Posterior cingulate gyrus (tissue), 11 donors: ENCODE measurements at places on chromosomes 2 and 18.

- DNase-seq, result no peak
Observed at GRCh38 chr2:33108483-33109443, 162.0 kb downstream of the LTBP1 start.

DNA sequence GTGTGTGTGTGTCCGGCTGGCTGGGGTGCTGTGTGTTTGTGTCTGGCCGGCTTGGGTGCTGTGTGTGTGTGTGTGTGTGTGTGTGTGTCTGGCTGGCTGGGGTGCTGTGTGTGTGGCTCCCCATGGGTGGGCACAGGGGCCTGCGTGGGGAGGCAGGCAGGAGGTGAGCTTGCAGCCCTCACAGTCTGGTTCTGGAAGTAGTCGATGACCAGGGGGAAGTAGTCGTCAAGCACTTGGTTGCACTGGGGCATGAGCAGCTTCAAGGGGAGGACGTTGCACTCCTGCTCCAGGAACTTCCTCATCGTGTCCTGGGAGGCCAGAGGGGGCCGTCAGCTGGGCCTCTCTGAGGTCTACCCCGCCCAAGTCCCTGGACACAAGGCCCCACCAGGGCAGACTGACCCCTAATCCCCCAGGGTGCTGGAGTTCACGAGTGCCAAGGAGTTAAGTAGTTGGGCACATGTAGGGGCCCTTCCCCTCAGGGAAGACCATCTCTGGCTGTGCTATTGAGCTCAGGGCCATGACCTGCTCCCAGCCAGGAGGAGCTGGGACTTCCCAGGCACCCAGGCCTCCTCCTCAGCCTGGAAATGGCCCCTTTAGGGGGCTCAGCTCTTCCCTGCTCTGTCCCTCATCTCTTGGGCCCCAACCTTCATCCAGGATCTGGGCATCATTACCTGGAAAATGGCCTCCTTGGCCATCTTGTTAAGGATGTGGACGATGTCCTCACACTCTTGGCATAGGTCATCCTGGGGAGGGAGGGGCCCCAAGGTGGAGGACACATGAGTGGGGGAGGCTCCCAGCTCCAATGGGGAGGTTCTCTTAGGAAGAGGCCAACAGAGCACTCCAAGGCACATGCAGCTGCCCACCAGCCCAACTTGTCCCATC, 1.3 kb downstream of the SFTPB start:
- peak; percentile 15 for DNase-seq

- no peak for DNase-seq
Observed at GRCh38 chr2:37060446-37060845, 23.7 kb downstream of the HEATR5B start.

GRCh38 chr2:239144713-239144999, 256.2 kb downstream of the HDAC4 start:
- DNase-seq, result no peak

GRCh38 chr18:58977801-58978200, 113.1 kb downstream of the ZNF532 start:
- no peak for DNase-seq

- DNase-seq, result no peak
Observed at GRCh38 chr2:28640260-28640907, 111.2 kb upstream of the PPP1CB start.

DNA sequence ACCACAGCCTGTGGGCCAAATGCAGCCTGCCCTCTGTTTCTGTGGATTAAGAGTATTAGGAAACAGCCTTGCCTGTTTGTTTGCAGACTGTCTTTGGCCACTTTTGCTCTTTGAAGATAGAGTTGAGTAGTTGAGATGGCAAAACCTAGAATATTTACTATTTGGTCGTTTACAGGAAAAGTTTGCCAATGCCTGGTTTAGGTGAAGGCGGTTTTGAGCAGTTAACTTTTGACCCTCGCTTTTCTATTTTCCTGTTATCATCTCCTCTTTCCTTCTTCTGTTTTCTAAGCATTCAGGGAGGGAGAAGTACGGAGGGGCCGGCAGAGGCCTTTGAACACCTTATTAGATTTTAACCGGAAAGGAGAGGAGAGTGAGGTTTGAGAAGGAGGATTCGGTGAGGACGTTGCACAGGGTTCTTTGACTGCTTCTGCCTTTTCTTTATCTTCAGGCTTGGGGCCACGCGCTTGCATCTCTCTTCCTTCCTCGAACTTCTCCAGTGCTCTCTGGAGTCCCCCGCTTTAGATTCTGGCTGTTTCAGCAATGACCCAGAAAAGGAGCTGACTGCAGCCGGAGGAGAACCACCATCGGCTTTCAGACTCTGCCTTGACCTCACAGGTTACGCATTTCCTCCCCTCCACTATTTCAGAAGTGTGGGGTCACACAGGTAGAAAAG, 39.2 kb downstream of the IL1R2 start:
- no peak for DNase-seq

GRCh38 chr2:63539416-63540162, 48.7 kb downstream of the WDPCP start:
- no peak for DNase-seq

DNA sequence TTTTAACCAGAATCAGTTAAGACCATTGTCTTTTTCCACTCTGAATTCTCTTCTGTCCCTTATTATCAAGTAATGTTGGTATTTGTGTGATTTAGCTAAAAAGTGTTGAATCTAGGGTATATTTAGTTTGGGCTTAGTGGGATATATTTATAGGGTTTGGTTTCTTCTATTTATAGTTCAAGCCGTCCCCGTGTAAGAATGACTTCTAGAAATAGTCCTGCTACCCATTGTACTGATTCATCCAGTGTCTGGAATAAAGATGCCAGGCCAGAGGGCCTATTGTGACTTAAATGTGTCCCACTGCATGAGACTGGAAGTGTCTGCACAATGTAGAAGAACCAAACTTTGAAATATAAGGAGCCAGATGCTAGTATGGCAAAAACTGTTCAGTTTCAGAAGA, 364.8 kb downstream of the TNS1 start:
- no peak for DNase-seq

DNA sequence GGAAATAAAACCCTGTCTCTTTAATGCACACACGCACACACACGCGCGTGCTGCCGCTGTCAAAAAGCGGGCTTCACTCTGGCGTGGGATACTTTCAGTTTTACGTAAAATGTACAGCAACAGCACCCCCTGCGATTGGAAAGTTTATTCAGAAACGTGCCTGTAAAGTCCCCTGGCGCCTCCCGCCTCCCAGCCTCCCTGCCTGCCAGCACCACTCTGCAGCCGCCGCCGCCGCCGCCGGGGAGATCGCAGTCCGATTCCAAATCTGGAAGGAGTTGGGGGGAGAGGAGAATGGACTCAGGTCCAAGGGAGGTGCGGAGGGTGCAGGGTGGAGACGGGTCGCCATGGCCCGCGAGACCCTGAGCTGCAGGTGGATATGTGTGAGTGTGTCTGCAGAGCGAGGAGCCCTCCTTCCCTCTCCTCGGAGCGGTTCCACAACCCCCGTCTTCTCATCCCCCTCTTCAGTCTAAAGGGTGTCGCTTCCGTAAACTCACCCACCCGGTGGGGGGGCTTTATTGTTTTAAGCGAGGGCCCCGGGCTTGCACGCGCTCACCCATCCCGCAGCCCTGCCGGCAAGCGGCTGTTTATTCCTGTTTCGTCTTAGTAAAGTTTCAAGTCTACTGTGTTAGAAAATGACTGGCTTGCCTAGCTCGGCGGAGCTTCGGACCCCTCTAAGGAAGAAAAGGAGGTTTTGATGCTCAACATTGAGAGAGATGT, 1.8 kb upstream of the BCL11A start:
- no peak for DNase-seq

- DNase-seq, result no peak
Observed at GRCh38 chr2:8389431-8390108, 292.3 kb upstream of the ID2 start.

- no peak for DNase-seq
Observed at GRCh38 chr2:41717839-41718238, 330.0 kb upstream of the PKDCC start.

GRCh38 chr2:133434959-133435668, 133.1 kb downstream of the NCKAP5 start:
- DNase-seq, result no peak

GRCh38 chr2:127014224-127014623, 92.7 kb downstream of the BIN1 start:
- no peak for DNase-seq

GRCh38 chr2:28344756-28345373, 47.8 kb upstream of the FOSL2 start:
- DNase-seq, result no peak

DNA sequence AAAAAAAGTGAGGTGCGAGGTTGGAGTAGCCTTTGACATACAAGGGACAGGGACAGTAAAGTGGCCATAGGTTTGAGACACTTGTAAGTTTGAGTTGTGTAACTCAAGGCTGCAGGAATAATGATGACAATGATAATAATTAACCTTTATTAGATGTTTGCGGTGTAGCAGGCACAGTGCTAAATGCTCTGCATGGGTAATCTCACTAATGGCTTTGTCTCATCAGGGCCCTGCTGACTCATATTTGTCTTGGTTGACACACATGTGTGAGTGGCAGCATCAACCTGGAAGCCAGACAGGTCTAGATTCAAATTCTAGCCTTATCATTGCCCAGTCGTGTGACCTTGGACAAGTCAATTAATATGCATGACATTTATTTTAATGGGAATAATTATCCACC, 126.2 kb downstream of the FSHR start:
- no peak for DNase-seq

- no peak for DNase-seq
Observed at GRCh38 chr2:136334967-136335366, 217.0 kb upstream of the CXCR4 start.

GRCh38 chr2:149664896-149665295, 77.3 kb upstream of the MMADHC start:
- DNase-seq, result no peak

DNA sequence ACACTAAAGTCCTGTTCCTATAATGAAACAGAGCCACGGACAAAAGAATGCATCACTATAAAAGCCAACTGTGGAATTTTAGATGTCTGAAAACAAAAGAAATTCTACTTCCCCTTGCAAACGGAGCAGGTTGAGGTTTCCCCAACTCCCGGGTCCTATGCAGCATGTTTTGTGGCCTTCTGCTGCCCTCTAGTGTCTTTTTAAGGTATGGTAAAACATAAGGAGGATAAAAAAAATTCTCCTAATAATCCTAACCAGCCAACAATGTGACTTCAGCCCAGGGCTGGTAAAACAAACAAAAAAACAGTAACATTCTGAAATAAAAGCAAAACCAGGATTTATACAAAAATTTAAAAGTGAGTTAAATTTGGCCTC, 539.5 kb downstream of the NRXN1 start:
- no peak for DNase-seq

DNA sequence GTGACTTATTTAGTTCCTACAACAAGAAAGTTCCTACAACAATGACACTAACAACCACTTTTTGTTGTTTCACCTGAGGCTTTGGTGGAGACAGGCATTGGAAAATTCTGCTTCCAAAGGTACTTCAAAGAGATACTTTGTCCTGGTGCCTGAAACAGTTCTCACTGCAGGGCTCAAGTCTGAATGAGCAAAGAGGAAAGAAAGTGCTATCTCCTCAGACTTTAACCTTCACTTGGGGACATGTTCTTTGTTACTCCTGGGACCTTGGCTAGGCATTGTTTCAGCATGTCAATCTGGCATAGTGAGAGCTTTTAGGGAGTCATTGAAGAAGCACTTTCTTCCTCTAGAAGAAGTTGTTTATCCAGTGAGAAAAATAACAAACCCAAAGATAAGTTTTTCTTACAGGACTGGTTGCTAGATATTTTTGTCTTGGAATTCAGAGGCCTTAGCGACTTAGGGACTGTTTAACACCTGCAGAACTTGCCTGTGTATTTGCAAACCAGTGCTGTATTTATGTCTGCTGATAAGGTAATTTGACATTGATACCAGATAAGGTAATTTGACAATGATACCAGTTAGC, 12.2 kb downstream of the MDH1 start:
- DNase-seq, result no peak

- no peak for DNase-seq
Observed at GRCh38 chr2:98343285-98343684, 3.0 kb upstream of the CNGA3 start.

DNA sequence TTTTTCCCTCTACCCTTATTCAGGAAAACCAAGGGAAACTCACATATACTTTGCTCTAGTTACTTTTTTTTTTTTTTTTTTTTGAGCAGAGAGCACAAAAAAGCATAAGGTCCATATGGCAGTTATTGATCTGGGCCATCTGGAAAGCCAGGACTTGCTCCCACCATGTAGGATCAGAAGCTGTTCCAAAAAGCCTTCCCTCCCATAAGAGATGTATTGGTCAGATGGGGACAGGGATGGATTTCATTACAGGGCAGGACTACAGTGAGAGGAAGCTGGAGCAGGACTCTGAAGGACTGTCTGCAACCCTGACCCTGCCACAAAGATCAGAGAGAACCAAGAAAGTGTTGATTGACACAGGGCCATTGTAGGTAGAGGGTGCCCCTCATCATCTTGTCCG, 57.3 kb downstream of the NRP2 start:
- no peak for DNase-seq

DNA sequence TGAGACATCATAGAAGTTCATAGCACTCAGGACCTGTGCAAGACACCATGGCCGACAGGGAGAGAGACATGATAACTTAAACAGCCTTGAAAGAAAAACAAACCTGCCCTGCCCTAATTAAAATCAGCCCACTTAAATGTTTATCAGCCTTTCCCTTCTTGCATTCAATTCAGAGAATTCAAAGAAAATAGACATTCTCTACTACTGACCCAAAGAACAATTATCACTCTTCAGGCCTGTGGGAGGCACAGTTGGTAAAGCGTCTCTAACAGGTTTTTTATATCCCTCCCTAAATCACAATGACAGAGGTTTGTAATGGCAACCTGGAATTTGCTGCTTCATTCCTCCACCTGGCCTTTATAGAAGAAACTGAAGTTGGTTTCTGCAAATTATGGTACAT, 1.7 kb downstream of the CDK15 start:
- no peak for DNase-seq

DNA sequence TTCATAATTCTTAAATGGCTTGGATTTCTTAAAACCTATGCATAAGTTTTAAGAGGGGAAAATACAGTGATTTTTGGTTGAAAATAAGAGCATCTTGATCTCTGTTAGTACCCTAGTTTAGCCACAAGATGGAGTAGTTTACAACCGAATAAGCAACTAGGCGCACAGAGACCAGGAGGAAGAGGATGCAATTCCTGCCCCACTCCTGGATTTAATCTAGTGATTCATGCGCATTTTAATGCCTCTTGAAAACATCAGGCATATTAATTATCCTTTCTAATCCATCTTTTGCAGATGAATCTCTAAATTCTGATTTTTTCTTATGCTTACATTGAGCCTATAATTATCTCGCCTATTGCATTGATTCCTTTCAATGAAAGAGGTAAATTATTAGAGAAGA, 76.7 kb downstream of the MRPS9 start:
- DNase-seq, result no peak
